Stimulated activated CD8-positive, alpha-beta memory T cell treated with anti-CD3 and anti-CD28 coated beads, Interleukin-4, amount 100 ng/mL, for 4 hours (primary cell): ENCODE measurements at places on chromosomes 1 and 21.

DNA sequence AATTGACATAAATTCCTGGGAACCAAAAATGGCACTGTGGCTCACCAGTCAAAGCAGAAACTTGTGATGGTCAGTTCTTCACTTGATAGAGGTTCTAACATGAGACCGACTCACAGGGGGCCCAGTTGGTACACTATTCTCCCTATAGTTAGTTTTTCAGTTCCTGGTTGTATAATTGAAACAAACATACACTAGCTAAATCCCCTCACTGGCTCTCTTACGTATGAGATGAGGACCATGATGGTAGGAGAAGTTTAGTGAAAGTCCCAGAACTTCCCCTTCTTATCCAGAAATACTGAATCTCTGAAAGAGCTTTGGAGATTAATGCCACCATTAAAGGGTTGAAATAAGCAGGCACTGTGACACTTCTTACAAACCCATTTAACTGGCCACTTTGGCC lies 2.8 kb upstream of the S100B start:
- DNase-seq: no peak

- DNase-seq: no peak
Observed at GRCh38 chr1:12153181-12153785, 13.5 kb upstream of the TNFRSF1B start.

DNA sequence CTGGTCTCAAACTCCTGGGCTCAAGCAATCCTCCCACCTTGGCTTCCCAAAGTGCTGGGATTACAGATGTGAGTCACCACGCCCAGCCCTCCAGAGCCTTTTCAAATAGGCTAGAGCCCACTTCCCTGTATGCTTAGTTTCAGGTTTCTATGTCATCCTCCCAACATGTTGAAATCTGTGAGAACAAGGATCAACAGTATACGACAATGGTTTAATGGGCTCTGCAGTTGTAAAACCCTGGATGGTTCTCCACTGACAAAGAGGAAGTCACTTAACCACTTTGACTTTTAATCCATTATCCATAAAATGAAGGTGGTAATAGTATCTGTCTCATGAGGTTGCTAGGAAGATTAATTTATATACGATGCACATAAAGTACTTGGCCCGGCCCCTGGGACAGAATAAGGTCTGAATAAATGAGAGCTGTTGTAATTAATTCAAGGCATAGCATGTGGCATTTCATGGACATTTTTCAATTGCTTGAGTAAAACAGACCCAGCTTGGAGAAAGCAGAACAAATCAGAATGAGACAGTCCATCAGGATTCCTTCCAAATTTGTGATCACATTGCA lies 113.9 kb upstream of the ZNF648 start:
- no peak for DNase-seq

DNA sequence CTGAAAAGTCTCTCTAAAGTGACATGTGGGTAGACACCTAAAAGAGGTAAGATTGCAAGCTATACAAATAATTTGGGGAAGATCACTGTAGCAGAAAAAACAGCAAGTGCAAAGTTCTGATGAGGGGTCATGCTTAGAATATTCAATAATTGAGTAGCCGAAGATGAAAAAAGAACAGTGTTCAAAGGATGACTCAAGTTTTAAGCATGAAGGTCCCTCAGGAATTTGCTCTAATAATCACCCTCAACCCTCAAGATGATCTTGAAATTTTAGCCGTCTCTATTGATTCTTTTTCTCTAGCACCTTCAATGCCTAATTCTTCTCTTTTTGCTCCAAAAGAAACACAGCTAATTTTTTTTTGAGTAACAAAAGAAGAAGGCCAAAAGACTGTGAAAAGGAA lies 190.6 kb upstream of the ZNHIT6 start:
- DNase-seq: no peak

- DNase-seq: no peak
Observed at GRCh38 chr1:1425753-1426495, 4.8 kb upstream of the ANKRD65 start.

- no peak for DNase-seq
Observed at GRCh38 chr1:78722947-78723346, 73.3 kb downstream of the IFI44 start.

GRCh38 chr1:2209400-2210083 lies 15.0 kb upstream of the FAAP20 start:
- DNase-seq: no peak

DNA sequence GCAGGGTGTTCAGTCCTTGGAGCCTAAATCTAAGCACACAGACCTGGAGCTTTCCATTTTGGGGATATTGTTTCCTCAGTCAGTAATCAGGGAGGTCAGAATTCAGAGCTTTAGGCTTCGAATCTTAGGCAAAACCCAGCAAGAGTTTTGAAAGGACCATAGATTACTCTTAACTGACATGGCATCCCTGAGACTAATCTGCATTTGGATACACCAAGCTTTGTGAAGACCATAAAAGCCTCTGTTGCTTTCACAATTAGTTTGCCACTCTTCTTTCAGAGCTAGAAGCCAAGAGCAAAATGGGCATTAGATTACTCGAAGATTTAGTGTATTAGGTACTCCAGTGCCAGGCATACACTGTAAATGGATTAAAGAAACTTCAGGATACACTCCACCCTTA lies 131.8 kb upstream of the GREM2 start:
- no peak for DNase-seq

DNA sequence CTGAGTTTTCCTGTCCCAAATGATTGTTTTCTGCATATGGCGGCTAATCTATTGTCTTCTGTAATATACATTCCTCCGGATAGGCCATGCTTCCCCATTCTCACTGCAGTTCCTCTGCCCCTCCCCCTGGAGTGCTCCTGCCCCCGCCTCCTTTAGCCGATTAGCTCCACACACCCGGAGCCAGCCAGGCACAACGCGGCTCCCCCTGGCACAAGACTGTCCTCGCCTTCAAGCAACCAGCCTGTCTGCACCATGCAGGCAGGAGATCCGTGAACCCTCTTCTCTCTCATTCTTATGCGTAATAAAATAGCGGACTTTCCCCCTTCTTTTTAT lies 18.0 kb downstream of the SERTAD4 start:
- DNase-seq: no peak

DNA sequence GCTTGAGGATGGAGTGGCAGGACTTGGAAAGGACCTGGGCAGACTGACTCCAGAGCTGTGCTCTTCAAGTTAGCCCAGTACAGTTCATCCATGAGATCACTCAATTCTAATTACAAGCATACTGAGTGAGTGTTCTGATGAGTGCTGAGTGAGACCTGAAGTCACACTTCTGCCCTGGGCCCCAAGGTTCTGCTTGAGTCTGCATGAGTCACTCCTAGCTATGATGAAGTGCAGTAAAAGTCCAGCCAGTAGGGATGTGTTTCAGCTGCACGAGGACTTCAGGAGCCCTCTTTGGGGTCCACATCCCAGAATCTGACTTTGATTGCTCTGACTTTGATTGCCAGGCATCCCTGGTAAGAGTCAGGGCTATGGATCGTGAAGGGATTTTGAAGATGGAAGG lies 35.8 kb downstream of the PLEKHA6 start:
- DNase-seq: no peak

GRCh38 chr1:180515364-180515763 lies 13.0 kb upstream of the ACBD6 start:
- no peak for DNase-seq

- DNase-seq: no peak
Observed at GRCh38 chr1:177464686-177465085, 293.9 kb downstream of the BRINP2 start.

GRCh38 chr1:95086949-95087533 lies 14.3 kb upstream of the ALG14 start:
- no peak for DNase-seq

- DNase-seq: no peak
Observed at GRCh38 chr1:220575718-220576497, 48.0 kb downstream of the MARK1 start.

DNA sequence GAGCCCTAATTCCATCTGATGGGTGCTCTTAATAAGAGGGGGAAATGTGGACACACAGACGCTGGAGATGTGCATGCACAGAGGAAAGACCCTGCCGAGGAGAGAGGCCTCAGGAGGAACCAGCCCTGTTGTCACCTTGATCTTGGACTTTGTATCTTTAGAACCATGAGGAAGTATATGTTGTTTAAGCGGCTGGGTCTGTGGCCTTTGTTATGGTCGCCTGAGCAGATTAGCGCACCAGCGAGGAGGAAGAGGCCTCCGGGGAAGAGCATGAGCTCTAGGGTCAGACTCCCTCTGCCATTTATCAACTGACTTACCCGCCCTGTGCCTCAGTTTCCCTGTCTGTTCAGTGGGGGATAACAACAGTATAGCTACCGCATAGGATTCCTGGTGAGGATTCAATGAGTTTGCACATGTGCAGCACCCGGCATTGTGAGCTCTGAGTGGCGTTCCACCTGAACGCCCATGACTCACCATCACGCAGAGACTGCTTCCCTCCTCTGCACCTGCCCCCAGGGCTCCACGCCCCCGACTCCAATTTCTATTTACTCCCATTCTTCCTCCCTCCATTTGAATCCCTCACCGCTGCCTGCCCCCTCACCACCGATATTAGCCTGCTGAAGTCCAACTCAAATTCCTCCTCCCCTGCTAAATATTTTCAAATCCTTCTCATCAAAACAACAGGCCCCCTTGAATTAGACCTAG lies 67.2 kb downstream of the ATP5PO start:
- no peak for DNase-seq

DNA sequence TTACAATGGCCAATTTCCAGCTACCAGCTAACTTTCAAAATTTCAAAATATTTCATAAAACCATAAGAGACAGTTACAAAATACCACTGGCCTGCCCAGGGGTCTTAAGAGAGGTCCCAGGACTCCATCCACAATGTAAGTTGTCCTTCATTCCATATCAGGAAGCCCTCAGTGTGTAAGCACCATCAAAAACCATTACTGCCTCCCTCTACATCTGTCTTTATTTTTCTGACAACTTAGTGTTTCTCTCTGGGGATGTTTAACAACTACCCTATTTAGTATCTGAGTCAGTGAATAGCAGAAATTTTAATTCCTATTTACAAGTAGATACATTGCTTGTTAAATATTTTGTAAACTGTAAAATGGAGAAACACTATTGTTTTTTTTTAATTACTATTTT lies 339.3 kb upstream of the ADAMTS5 start:
- no peak for DNase-seq

- no peak for DNase-seq
Observed at GRCh38 chr1:207911856-207912760, 1.2 kb upstream of the CD34 start.

DNA sequence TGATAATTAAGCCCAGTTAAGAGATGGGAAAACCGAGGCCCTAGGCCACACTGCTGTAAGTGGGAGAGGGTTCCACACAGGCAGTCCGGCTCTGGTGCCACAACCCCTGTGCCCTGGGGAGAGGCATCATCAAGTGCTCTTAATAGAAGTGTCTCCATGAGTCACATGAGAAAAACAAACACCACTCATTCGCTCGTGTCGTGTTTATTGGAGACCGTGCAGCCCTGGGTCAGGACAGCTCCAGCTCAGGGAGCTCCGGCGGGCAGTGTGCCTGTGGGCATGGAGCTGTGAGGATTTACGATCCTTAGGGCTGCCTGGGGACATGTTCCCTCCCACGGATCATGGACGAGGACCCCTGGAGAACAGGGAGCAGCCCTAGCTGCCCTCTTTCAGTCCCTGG lies 658.5 kb downstream of the AJAP1 start:
- no peak for DNase-seq

- DNase-seq: no peak
Observed at GRCh38 chr1:184598403-184599193, 156.1 kb downstream of the EDEM3 start.

DNA sequence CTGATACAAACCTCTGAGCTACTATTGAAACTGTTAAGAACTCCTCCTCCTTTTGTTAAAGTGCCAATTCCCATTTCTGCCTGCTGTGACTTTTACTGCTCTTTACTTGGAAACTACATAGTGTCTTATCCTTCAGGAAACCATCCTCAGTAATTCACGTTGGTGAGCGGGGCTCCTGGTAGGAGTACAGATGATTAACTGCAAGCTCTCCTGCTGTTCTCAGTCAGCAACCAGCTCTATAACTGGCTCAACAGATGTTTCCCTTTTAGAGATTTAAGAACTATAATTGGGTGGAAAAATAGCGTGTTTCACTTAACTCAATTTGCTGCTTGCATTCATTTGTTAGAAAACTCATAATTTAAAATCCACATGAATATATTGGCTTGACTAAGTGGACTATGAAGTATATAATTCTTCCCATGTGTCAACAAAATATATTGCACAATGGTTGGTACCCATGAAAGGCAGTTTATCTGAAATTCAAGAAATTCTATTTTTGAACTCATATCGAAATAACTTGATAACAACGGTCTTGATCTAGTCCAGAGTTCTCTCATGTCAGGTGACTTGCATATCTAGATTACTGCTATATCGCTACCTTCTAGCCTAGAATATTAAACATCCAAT lies 574.0 kb downstream of the KCNT2 start:
- no peak for DNase-seq

GRCh38 chr1:8024329-8024728 lies 1.8 kb downstream of the ERRFI1 start:
- no peak for DNase-seq

GRCh38 chr21:31176725-31177124 lies 138.4 kb upstream of the KRTAP19-8 start:
- no peak for DNase-seq

DNA sequence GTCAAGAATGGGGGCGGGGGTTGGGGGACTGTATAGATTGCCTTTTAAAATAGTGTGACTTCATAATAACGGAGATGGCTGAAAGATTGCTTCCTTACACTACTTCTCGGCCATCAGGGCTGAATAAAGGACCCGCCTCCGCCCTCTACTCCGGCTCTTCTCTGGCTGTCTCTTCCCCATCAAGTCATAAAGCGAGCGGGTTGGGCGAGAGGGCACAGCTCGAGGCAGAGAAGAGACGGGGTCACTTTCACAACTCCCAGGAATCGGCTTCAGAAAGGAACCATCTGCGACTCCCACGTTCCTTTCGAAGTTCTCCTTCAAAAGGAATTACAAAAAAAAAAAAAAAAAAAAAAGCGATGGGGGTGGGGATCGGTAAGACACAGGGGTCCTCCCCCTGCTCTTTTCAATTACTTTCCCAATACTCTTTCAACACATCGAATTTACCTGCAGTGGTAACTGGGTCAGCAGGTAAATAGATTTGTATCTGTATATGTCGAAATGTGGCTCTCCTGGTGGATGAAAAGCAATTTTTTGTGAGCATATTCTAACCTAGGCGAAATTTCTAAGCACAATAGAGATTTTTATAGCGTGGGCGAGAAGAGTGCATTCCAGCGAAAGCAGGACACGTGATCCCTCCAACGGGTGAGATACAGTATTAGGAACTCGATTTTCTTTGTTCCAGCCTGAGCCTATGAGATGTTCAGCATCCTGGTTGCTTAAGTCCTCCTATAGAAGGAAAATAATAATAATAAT lies 2.0 kb downstream of the LRRC7 start:
- DNase-seq: no peak

GRCh38 chr1:172686143-172686542 lies 27.2 kb downstream of the FASLG start:
- DNase-seq: no peak

DNA sequence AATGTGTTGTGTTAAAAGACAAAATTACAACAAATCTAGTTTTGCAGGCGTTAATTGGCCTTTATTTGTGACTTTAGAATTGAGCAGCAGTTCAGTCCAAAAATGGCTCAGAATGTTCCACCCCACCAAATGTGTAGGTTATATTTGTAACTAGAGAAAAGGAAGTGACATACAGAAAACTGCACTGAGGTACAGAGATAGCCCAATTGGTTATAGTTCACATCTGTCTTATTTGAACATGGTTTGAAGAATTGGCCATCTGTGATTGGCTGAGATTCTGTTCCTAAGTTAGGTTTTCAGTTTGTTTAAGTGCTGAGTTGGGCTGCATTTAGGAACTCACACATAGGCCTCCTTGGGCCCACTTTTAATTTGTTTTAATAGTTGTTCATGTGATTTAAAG lies 12.0 kb upstream of the FMO2 start:
- DNase-seq: no peak

- DNase-seq: no peak
Observed at GRCh38 chr1:9755441-9755995, 68.2 kb downstream of the CLSTN1 start.
